ENCODE measurements at places on chromosomes 4 and X. TPM values are rescaled to one million over a fixed set of nuclear protein-coding genes. Genes with fewer than 3 reads are reported as not detected.

Gene PHKA1
- 8.9 TPM for total RNA-seq

Gene PNMA6F
- total RNA-seq = not detected

Gene SOX3
- total RNA-seq = not detected

Gene PASD1
- not detected for total RNA-seq

Gene BEX2
- total RNA-seq = not detected

Gene TEX13D
- not detected for total RNA-seq

Measured in MCF 10A (cell line).